HEK293T (cell line): ENCODE measurements at places on chromosomes 7 and 10.

- DNase-seq: no peak
Measured at GRCh38 chr10:124477614-124478363, 16.2 kb downstream of the LHPP start.

- DNase-seq: no peak
Measured at GRCh38 chr10:52318822-52319464, 4.9 kb downstream of the DKK1 start.

DNA sequence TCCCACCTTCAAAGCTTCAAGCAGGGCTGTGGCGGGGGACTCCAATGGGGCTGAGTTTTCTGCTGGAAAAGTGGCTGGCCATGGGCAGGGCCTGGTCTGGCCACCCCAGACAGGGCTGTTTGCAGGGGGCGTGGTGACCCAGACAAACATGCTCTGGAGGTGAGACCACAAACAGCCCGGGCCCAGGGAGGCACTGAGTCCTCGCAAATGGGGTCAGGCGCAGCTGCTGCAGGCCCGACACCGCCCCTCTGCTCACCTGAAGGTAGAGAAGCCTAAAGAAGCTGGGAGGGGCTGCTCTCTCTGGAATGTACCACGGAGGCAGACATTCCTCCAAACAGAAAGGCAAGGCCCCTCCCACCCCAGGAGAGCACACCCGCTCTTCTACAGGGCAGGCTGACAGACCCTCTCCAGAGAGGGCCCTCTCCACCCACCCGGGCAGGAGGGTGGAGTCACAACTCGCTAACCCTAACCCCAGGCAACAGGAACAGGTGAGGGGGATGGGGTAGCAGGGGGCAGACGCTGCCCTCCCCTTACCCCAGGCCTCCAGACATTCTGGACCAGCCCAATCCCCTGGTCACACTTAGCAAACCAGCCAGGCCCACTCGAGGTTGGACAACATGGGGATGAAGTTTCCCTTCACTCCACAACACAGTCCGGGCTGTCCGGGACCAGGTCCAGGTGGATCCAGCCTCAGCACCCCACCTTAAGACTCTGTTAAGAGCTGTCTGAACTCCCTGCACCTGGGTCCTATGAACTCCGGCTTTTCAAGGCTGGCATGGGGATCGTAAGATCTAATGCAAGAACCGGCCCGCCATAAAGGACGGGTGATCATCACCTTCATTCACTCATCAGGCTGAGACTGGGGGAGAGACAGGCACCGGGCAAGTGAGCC lies 32.3 kb downstream of the OAT start:
- no peak for DNase-seq

DNA sequence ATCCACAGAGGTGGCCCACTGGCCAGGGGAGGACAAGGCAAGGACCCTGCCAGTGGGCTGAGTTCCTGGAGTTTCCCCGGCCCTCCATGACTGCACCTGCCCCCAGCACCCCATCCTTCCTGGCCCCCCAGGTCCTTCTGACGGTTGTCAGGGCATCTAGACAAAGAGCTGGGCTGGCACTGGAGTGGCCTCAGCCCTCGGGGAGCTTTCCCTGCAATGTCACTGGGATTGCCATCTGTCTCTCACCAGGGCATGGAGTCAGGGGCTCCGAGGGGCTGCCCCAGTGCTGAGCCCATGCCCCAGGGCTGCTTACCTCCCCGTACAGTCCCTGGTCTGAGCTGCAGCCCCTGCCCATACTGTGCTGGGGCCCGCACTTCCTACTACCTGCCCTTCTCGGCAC lies 446.5 kb upstream of the MKI67 start:
- DNase-seq: no peak

- DNase-seq: no peak
Measured at GRCh38 chr10:93471110-93471651, 11.0 kb downstream of the MYOF start.

GRCh38 chr7:113819474-113819873 lies 99.3 kb downstream of the PPP1R3A start:
- DNase-seq: no peak

DNA sequence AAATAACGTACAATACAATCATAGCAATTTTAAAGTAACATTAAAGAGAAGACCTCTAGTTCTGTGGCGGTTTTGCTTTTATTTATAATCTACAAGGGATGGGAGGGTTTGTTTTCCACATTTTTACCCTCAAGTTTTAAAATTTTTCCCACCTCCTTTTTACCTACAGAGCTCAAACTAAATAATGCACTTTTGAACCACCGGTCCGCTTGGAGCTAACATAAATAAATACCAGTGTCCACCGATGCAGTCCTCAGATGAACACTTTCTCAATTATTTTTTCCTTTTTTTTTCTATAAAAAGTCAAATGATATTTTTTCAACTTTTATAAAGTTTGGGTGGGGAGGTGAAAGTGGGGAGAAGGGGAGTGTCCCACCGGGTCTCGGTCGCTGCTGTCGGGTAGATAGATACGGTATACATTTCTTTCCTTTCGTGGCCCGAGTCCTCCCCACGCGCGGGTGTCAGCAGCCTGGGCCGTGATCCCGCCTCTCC lies 3.3 kb downstream of the ZNF503 start:
- DNase-seq: no peak

DNA sequence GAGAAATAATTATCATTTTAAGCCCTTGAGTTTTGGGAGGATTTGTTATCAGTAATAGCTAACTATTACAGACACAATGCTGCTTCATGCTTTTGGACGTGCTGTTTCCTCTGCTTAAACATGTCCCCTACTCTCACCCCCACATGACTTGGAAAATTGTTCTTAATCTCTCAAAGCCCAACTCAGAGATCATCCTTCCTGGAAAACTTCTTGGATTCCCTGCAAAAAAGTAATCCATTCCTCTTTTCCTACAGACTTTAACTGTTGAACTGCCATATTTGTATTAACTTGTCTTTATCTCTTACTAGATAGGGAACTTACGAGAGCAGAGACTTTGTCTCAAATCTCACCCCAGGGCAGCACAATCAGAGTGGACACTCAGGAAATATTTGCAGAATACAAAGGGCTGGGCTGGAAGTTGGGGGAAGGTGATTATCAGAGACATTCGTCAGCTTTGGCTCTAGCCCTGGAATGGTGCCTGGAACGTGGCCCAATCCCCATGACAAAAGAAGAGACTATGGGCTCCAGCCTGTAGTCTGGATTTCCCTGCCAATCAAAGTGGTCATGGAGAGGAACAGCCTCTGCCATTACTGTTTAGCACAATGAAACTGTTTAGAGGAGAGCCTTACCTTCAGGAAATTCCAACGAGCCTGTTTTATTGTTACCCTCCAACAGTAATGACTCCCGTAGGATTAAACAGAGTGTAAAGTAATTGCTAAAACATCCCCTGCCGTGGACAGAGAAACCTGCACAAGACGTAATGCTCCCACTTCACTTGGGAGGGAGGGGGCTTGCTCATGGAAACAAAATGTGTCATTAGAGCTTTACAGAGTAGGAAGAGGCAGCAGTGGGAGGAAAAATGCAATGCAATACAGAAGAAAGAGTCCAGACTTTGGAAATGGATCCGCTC lies 140.4 kb upstream of the AUTS2 start:
- DNase-seq: peak; percentile 10

- DNase-seq: no peak
Measured at GRCh38 chr7:92158660-92159575, 20.0 kb downstream of the LRRD1 start.

DNA sequence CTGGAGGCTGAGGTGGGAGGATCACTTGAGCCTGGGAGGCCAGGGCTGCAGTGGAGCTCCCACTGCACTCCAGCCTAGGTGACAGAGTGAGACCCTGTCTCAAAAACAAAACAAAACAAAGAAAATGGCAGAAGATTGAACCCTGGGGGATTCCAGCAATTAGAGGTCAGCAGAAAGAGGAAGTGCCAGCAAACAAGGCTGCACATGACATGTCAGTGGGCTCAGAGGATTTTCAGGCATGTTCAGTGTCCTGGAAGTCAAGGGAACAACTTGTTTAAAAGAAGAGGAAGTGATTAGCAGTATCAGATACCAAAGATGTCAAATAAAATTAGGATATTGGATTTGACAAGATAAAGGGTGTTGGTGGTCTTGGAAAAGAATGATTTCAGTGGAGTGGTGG lies 32.3 kb downstream of the RAB18 start:
- no peak for DNase-seq

DNA sequence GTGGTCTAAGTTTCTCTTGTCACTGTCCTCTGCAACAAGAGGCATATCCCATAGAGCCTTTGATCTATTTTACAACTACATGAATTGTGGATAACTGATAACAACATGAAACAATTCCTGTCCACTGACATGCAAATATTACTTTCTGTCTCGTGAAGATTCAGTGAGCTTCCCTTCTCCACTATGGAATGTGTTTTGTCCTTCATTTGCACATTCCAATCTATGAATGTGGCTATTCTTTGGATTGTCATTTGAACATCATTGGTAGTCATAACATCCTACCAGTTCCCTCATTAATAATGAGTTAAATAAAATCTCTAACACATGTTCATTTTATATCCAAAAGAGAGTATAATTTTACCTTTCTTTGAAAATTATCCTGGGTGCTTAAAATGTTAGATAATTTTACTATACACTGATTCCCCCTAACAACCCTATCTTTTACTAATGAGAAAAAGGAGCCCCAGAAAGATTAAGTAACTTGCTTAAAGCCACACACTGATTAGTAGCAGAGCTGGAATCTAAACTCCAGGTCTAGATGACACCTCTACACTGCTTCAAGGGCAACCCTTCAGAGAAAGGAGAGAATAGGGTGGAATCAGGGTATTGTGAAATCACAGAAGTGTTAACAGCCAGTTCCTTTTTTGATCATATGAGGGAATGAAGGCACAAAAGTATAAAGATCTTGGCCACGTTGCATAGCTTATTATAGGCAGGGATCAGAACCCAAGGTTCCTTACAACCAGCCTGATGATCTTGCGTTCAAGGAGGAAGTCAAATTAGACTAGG lies 39.1 kb downstream of the PDE1C start:
- no peak for DNase-seq

DNA sequence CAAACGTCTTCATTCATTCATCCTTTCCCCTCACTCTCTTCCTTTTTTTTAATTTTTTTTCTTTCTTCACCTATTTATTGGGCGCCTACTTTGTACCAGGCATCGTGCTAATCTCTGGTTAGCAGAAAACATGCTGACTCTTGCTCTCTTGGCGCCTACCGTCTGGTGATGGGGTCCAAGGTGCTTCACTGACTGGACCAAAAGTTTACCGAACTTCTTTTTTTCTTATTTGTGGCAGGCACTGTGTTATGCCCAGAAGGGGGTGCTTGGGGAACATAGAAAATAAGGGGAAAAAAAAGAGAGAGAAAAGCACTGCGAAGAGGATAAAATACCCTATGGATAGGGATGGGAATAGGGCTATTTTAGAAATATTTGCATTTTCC lies 505 bp upstream of the FAM204A start:
- DNase-seq: no peak

DNA sequence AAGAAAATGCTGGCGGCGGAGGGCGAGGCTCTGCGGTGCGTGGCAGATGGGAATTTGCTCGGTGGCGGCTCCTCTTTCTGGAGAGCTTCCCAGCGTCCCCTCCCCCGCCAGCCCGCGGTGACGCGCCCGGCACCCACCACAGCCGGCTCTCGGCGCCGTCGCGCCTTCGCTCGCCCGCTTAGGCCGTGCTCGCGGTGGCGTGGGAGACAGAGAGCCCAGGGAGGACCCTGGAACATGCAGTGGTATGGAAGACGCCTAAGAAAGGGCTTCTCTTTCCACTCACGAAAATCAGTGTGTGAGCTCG lies 576 bp upstream of the CSGALNACT2 start:
- DNase-seq: peak; percentile 54

GRCh38 chr10:1634239-1634638 lies 103.1 kb downstream of the ADARB2 start:
- DNase-seq: no peak

DNA sequence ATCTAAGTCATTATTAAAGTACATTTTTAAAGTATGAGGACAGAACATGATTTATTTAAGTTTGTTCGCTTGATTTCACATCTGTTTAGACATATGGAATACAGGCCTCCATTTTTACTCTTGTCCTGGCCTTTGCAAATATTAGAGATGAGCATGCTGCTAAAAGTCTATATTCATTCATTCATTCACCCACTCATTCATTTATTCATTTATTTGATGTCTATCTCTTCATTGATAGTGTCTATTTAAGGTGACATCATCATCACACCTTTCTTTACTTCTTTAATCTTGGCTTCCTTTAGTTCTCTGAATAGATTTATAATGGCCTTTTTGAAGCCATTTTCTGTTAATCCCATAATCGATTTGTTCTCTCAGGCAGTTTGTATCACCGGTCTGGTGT lies 68.0 kb downstream of the THNSL1 start:
- DNase-seq: no peak

DNA sequence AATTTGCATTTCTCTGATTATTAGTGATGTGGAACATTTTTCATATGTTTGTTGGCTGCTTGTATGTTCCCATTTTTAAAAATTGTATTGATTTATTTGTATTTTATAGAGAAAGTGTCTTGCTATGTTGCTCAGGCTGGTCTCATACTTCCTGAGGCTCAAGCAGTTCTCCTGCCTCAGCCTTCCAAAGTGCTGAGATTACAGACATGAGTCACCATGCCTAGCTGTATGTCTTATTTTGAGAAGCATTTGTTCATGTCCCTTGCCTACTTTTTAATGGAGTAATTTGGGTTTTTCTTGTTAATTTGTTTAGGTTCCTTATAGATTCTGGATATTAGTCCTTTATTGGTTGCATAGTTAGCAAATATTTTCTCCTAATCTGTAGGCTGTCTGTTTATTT lies 214.2 kb upstream of the KAT6B start:
- no peak for DNase-seq

GRCh38 chr7:22872096-22872807 lies 49.6 kb upstream of the TOMM7 start:
- no peak for DNase-seq

- no peak for DNase-seq
Measured at GRCh38 chr10:132774181-132774901, 11.6 kb downstream of the NKX6-2 start.

DNA sequence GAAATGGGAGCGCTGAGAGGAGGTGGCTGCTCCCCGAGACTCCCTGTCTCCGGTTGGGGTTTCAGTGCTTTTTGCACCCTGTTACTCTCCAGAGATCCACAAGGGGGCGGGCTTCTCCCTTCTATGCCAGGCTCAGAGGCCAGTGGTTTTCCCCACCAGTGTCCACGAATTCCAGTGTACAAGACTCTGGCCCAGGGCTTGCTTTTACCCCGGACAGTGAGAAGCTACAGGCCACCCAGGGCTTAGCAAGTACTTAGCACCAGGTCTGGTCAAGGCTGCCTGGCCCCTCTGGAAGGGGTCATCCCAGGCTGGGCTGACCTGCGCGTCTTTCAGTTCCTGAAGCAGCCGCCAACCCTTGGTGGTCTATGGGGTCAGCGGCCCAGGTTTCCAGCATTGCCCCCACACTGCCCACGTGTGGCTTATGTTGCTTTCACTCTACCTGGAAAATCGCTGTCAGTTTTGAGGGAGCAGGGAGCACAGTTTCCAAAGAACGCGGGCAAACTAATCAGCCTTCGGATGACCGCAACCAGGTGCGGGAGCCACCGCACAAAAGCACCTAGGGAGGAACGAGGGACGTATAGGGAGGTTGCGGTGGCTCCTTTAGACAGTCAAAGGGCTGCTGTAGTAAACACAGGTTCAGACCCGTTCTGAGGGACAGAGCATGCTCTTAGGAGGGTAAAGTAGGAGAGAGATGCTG lies 6.8 kb downstream of the CYP26A1 start:
- peak; percentile 80 for DNase-seq
